HepG2 (cell line): ENCODE measurements at places on chromosomes 5 and 9.
A peak's percentile ranks its signal among the peaks of the same experiment; 100 is the strongest.

DNA sequence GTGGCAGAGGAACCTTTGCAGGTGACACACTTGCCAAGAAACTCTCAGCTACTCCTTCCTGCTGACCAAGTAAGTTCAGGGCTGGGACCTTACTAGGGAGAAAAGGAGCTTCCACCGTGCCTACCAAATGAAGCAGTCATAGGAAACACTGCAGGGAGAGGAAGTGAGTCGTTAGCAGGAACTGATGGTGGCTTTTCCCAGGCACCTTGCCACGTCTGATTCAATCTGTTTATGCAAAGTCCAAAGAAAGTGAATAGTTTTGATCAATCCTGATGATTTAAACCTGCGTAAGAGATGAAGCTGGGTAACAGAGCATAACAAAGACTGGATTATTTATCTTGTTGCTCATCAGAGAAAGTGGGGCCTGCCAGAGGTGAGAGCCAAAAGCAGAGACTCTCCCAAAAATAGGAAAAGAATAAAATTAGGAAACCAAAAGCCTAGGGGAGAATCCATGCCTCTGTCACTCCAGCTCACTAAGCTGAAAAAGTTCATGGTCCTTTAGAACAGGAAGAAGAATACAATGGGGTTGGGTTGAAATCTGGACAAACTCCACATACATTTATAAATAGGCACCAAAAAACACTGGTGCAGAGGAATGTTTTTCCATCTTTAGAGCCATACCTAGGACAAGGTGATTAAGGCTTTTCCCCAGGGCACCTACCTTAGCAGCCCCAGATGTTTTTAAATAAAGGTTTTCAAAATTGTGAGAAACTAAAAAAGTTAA lies 9.3 kb upstream of the PFDN1 start:
- no peak for DNase-seq

GRCh38 chr5:181233801-181234454 lies 9.8 kb downstream of the RACK1 start:
- no peak for DNase-seq

DNA sequence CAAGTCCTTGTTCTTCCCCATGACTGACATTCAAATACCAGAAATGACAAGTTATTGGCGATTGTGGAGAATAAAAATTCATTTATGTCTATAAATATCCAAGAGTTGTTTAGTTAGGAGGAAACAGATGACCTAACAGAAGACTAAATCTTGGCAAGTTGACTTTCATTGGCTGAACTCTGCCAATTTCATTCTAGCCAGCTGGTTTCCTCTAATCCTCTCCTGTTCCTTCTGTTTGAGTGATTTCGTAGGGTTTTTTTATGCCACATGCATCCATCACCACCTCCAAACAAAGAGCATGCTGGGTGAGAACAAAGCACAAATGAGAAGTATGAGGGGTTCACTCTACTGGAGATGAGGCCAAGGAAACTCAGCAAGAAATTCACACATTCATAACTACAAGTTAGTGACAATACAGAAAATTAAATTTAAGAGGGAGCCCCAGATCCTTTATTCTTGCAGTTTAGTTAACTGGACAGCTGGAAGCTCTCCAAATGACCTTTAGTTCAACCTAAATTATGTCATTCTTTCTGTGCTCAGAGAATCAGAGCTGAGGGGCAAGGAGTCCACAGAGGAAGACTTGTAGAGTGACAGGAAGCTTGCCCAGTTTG lies 932.0 kb downstream of the TLE4 start:
- no peak for DNase-seq

GRCh38 chr5:78345485-78345884 lies 14.9 kb upstream of the SCAMP1 start:
- DNase-seq, result no peak

DNA sequence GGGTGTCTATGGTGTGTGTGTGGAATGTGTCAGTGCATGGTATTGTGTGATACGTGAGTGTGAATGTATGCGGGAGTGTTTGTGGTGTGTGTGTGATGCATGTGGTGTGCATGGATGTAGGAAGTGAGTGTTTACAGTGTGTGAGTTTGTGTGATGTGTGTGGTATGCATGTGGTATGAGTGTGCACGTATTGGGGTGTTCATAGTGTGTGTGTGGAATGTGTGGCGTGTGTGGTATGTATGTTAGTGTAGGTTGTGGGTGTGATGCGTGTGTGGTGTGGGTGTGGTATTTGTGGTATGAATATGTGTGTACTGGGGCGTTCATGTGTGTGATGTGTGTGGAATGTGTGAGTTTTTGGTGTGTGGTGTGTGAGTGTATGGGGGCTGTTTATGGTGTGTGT lies 40.1 kb upstream of the BICD2 start:
- DNase-seq, result no peak

GRCh38 chr9:70484232-70485130 lies 70.0 kb upstream of the KLF9 start:
- peak; percentile 59 for DNase-seq

- DNase-seq, result no peak
Observed at GRCh38 chr5:146766013-146766412, 112.5 kb downstream of the PPP2R2B start.

- DNase-seq, result no peak
Observed at GRCh38 chr5:123180178-123180577, 91.1 kb downstream of the PRDM6 start.

GRCh38 chr5:87674235-87674634 lies 261.5 kb upstream of the CCNH start:
- no peak for DNase-seq

DNA sequence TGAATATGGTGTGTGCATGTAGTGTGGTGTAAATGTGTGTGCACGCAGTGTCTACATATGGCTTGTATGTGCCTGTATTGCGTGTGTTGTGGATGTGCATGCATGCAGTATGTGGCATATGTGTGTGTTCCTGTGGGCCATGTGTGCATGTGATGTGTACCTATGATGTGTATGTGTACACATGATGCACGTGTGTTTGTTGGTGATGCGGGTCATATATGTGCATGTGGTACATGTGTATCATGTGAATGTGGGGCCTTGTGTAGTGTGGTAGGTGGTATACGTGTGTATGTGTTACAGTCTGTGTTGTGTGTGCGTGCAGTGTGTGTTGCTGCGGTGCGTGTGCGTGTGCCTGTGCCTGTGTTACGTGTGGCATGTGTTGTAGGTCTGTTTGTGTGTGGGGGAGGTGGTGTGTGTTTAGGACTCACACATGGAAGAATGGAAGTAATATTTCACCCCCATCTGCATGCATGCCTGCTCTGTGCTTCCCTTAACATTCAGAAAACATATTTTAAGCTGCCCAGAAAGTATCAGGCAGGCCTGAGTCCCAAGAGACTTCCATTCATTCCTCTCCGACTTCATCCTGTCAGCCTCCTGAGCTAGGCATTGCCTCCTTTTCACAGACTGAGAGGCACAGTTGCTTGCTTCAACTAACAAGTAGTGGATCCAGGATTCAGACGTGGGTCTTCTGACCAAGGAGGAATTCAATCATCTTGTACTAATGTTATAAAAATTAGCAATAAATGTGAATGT lies 55.4 kb upstream of the RUFY1 start:
- DNase-seq, result no peak

DNA sequence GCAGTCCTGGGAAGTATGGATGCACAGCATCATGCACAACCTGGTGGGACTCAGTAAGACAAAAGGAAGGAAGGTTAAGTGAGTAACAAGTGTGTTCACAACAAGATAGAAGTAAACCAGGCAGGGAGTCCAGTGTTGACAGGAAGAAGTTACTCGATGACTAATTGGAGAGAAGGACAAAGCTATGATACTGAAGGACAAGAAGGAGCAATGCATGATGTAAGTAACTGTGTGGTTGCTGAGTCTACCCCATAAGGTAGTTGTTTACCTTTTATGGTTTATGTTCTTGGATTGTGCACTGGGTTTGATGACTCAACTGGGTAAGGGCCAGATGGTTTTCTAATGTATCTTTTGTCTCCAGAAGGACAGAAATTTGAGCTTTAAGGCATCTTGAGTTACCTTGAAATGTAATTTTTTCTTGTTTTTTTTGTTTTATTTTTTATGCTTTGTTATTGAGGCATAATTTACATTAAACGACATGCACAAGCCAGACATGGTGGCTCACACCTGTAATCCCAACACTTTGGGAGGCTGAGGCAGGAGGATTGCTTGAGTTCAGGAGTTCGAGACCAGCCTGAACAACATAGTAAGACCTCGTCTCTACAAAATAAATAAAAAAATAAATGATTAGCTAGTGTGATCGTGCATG lies 89.2 kb upstream of the CAST start:
- no peak for DNase-seq

DNA sequence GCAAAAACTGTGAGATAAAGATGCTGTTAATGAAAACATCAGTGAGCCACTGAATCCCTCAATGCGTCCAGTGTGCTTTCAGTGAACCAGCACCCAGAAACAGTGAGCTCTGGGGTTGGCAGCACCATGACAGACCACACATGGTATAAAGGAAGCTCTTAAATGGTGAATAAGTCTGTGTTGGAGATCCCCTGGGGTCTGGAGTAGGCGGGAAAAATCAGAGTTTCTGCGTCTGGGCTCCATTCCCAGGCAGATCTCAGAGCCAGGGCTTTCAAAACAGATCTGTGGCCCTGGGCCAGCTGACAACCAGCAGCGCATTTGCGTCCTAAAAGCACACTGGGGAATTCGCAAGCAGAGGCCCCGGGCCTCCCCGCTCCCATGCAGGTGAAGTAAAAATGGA lies 233.5 kb downstream of the FRMD3 start:
- no peak for DNase-seq

GRCh38 chr9:114722937-114723620 lies 41.1 kb upstream of the TEX48 start:
- no peak for DNase-seq

- DNase-seq, result no peak
Observed at GRCh38 chr5:178730940-178731265, 444 bp upstream of the ZNF354A start.

GRCh38 chr5:128453121-128453520 lies 84.9 kb downstream of the FBN2 start:
- DNase-seq, result no peak

DNA sequence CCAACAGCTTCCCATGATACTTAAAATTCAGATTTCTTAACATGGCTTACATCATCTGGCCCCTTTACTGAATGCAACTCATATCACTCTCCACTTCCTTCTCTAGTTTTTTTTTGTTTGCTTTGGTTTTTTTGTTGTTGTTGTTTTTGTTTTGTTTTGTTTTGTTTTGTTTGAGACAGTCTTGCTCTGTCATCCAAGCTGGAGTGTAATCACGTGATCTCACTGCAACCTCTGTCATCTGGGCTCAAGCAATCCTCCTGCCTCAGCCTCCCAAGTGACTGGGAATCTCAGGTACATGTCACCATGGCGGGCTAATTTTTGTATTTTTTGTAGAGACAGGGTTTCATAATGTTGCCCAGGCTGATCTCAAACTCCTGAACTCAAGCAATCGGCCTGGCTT lies 41.4 kb downstream of the CPLANE1 start:
- DNase-seq, result no peak

DNA sequence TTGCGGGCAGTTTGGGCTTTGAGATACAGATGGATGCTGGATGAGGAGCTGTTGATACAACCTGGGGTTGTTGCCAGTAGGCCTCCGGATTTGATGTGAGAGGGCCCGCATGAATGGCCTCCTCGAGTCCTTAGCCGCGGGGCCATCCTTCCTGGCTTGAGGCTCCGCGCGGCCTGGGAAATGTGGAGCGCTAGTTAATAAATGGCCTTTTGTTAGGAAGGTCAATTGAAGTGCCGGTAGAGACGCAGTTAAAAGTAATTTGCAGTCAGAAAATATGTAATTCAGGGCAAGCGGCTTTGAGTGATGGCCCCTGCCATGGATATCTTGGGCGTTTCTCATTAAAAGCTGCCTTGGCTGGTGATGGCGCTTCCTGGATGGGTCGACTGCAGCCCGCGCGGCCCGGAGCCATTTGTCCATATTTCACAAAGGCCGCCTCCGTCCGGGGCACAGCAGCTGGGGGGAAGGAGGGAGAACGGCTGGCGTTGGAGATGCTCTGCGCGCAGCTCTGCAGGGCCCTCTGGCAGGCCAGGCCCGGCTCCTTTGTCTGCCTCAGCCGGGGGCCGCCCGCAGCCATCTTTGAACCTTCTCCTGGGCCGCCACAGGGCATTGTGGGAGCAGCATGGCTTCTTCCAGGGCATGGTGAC lies 11.2 kb downstream of the MVB12B start:
- no peak for DNase-seq

GRCh38 chr9:136584401-136584932 lies 38.6 kb upstream of the NOTCH1 start:
- DNase-seq, result no peak

GRCh38 chr5:125205601-125206225 lies 459.3 kb upstream of the ZNF608 start:
- DNase-seq, result no peak

- no peak for DNase-seq
Observed at GRCh38 chr5:158841481-158842276, 258.0 kb downstream of the EBF1 start.

DNA sequence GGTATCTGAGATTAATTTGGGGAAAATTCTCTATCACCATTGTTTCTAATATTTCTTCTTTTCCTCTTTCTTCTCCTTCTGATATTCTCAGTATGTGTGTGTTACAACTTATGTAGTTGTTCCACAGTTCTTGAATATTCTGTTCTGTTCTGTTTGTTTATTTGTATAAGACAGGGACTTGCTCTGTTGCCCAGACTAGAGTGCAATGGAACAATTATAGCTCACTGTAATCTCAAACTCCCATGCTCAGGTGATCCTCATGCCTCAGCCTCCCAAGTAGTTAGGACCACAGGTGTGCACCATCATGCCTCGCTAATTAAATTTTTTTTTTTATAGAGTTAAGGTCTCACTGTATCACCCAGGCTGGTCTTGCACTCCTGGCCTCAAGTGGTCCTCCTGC lies 145.8 kb upstream of the TUT7 start:
- no peak for DNase-seq

GRCh38 chr9:123640792-123641222 lies 284.8 kb downstream of the CRB2 start:
- no peak for DNase-seq

DNA sequence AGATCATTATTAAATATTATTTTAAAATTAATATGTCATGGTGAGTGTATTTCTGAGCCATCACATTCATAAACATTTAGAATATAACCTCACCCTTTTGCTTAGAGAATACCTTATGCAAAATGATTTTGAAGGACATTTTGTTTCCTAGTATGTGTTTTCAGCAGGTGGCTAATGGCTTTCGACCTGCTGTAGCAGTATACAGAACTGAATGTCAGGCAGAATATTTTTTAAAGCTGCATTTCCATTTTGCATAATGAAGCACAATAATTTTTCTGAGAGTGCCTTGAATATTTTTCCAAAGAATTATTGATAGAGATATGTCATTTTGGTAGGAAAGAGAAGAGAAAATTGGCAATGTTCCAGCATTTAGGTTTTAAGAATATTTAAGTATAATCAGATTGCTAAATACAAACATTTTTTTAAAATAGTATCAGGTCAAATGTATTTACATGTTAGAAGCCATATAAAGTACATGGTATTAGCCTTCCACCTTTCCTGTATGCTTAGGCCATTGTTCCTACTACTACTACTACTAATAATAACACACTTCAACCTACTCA lies 42.3 kb downstream of the PAM start:
- no peak for DNase-seq

GRCh38 chr5:93421987-93422401 lies 159.0 kb downstream of the NR2F1-AS1 start:
- DNase-seq, result no peak
